ENCODE measurements at places on chromosomes 6 and 20.

DNA sequence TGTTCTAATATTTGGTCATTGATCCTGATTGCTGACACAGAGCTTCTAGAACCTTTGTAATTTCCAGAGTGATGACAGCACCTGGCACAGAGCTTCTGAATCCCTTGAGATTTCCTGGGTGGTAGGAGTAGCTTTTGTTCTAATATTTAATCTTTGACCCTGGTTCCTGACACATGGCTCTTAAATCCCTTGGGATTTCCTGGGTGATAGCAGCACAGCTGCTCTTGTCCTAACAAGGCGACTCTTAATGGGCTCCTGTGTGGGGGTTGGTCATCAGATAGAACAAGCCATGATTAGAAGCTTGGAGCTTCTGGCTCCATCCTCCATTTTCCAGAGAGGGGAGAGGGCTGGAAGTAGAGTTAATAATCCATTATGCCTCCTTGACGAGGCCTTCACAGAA, 18.4 kb downstream of the GMPR start:
- DNase-seq, result no peak

- DNase-seq, result no peak
Measured at GRCh38 chr20:45038745-45039474, 62.0 kb downstream of the KCNS1 start.

- DNase-seq, result no peak
Measured at GRCh38 chr20:20741087-20742045, 28.9 kb upstream of the RALGAPA2 start.

GRCh38 chr6:139134064-139134395, 850 bp upstream of the HECA start:
- DNase-seq, result no peak

DNA sequence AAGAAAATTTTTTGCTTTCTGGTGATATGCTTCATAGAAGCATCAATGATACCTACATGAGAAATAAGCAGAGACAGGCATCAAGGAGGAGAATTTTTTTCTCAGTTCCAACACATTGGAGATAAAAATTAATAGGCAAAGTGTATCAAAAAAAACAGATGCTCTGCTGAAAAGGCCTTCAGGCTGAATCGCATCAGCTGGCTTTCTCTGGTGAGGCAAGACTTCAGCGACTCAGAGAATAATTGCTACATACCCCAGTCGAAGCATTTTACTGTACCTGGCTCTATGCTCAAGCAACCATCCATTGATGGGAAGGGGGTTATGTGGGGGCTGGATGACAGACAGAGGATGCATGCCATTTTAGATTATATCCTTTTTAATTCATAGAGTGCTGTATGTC, 415.1 kb downstream of the TFAP2A start:
- no peak for DNase-seq

GRCh38 chr6:27297484-27297856, 14.6 kb downstream of the POM121L2 start:
- DNase-seq, result no peak

DNA sequence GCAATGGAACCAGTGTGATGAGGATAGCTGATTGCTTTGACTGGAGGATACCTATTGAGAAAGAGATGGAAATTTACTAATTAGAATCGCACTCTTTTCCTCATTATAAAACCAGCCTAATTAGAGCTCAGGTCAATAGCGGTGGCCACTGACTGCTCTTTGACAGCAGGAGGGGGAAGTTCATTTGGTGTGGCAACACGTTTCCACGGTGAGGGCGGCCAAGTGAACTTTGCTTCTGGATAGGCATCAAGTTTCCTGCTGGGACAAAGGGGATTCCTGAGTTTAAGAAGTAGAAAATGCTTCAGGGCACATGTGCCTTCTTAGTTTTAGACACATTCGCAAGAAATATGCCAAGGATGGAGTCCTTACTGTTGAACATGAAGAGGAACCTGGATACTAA, 145.3 kb upstream of the NRN1 start:
- DNase-seq, result no peak

- DNase-seq, result no peak
Measured at GRCh38 chr20:39670988-39671387, 708.8 kb downstream of the DHX35 start.

GRCh38 chr6:112357791-112358190, 10.7 kb downstream of the RFPL4B start:
- DNase-seq, result no peak

DNA sequence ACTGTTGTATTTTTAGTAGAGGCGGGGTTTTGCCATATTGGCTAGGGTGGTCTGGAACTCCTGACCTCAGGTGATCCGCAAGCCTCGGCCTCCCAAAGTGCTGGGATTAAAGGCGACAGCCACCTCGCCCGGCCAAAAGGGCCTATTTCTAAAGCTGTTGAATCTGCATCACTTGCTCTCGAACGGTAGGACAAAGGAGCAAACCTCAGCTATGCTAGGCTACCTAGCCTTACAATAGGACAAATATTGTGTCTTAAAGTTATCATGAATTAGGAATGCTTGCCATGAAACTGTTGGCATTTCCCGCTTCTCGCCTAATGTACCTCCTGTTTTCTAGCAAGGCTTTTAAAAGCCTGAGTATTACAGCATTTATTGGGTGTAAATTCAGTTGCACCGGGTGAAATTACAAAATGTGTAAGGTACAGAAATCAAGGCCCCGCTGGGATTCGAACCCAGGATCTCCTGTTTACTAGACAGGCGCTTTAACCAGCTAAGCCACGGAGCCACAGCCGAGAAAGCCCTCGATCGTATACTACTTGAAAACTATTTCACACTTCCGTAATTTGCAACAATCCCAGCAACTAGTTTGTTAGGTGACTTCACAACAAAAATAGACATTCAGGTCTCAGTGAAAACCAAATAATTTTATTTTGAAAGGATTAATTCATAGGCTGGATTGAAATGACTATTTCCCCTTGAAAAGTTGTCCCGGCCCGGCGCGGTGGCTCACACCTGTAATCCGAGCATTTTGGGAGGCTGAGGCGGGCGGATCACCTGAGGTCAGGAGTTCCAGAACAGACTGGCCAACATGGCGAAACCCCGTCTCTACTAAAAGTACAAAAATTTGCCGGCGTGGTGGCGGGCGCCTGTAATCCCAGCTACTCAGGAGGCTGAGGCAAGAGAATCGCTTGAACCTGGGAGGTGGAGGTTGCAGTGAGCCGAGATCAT, 211.6 kb upstream of the ZNF184 start:
- DNase-seq, result peak; percentile 37

DNA sequence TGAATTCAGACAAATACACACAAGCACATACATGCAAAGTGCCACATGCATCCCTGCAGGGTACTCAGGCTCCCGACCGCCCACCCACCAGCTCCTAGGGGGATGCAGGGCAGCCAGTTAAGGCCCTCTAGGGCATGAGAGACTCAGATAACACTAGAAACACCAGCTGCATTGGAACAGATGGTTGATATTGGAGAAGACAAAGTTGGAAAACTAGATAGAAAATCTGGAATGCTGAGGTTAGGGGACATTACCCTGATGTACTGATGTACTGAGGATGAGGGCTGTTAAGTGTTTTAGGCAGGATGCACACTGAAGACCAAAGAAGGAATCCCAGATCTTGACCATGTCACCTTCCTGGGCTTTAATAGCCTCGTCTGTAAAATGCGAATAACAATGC, 134.6 kb upstream of the ECI2 start:
- no peak for DNase-seq

DNA sequence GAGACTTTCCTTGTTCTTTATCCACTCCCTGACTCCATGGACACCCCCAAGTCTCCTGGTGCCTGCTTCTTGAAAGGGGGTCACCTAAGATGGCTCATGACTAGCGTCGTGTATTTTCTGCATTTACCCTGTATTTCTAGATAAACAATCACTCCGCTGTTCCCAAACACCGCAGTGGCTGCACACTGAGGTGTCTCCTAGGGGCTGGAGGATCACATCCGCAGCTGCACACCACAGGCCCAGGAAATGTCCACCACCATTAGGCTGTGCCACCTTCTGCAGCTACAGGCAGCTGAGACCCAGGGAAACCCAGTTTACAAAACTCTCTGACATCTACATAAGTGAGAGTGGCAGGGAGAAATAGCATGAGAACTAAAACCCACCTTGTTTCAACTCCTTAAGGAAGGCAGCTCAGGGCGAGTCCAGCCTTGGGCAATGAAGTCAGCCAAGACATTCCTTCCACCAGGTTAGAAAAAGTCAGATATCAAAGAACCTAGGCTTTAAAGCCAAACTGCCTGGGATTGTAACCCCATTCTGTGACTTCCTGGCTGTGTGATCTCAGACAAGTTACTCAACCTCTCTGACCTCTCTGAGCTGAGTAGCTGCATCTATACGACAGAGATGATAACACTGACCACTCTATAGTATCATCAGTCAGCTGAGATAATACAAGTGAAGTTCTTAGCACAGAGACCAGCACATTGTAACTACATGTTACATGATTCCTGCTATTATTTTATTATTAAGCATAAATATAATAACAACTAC, 102.2 kb downstream of the SNX5 start:
- no peak for DNase-seq

- no peak for DNase-seq
Measured at GRCh38 chr6:102841060-102841459, 1447.6 kb downstream of the GRIK2 start.

DNA sequence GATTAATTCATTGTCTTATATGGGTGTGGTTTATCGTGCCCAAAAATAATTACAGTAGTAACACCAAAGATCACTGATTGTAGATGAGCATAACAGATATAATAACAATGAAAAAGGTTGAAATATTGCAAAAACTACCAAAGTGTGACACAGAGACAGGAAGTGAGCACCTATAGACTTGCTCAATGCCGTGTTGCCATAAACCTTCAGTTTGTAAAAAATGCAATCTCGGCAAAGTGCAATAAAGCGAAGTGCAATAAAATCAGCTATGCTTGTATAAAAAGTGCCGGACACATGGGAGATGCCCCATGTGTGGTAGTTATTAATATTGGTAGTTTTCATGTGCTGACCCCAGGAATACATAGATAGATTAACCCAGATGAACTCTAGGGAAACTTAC, 192.6 kb downstream of the NRN1 start:
- no peak for DNase-seq

- DNase-seq, result no peak
Measured at GRCh38 chr6:28727559-28728211, 196.1 kb downstream of the TRIM27 start.

GRCh38 chr20:44208770-44209169, 1.8 kb downstream of the OSER1 start:
- no peak for DNase-seq

DNA sequence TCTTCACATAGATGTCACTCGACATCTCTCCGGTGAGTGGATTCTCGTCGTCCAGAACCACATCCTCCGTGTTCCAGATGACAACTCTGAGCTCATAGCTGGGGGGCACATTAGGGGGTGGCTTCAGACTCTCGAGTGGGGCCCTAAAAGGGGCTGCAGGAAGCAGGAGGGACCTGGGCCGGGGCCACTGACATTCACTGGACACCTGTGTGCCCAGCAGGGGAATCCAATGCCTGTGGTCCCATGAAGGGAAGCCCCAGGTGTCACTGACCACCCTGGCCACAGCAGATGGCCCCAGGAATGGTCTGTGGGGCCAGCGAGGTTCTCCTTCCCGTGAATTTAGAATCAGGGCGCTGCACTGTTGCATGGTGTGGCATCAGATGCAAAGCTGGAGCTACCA, 18.7 kb downstream of the ERGIC3 start:
- DNase-seq, result no peak

DNA sequence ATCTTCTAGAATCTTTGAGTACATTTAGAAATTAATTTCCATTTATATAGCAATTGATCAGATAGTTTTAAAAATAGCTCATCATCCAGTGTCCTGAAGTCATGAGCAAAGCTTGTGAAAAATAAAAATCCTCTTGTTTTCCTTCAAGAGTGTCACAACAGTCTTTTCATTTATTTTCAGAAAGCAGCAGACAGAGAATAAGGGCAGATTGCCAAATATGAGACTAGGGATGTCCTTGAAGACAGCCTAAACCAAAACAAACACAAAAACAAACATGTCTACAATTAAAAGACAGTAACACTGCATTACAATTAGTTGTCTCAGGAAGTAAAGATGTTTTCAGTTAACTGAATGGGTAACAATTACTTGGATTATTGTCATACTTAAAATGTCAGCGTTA, 682.8 kb downstream of the TFAP2A start:
- no peak for DNase-seq
